Trophoblast cell (in vitro differentiated cells and primary cell): ENCODE measurements at places on chromosomes 2 and 18.

DNA sequence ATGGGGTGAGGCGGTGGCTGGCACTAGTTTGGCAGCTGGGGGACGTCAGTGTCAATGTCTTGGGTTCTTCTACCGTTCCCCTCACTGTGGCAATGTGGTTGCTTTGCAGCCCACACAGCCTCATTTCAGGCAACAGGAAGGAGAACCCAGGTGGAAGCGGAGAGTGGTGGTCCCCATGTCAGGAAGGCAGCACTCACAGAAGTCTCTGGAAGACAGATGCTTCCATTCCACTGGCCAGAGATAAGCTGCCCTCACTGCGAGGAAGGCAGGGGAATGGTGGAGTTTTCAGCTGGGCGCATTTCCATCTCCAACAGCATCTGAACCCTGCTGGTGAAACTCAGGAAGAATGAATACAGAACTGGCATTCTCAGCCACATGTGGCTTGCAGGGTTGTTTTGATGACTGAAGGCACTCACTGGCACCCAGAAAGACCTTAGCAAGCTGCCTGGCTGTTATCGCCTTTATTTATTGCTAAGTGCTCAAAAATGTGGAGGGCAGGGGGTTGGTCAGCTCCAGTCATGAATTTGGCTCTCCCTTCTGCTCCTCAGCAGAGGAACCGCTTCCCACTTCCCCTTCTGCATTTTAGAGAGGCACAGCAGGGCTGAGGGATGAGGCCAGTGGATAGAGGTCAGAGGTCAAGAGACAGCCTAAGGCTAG, 19.4 kb downstream of the KCNIP3 start:
- H3K27me3 ChIP-seq, result no peaks in the 10 kb centered on the region
- no peak for DNase-seq
- H3K27ac ChIP-seq, result no peak overlapping the region
- H3K36me3 ChIP-seq, result no peaks in the 10 kb centered on the region

- DNase-seq, result no peak
- no peak overlapping the region for H3K27ac ChIP-seq
- H3K36me3 ChIP-seq, result no peaks in the 10 kb centered on the region
- no peak overlapping the region for H3K4me3 ChIP-seq
Observed at GRCh38 chr2:31129375-31130171, 8.7 kb downstream of the GALNT14 start.

DNA sequence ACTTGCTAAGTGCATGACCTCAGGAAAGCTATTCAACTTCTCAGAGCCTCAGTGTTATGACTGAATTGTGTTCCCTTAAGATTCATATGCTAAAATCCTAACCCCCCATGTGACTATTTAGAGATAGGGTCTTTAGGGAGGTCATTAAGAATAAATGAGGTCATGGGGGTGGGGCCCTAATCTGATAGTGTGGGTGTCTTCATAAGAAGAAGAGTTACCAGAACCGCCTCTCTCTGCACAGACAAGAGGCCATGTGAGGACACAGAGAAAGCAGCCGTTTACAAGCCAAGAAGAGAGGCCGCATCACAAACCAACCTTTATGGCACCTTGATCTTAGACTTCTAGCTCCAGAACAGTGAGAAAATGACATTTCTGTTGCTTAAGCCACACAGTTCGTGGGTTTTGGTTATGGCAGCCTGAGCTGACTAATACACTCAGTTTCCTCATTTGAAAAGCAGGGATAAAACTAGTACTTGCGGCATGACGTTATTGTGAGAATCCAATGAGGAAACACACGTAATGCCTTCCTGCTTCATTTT, 9.9 kb downstream of the SH2D6 start:
- H3K4me3 ChIP-seq, result no peak overlapping the region
- H3K27ac ChIP-seq, result no peak overlapping the region
- no peaks in the 10 kb centered on the region for H3K27me3 ChIP-seq
- H3K4me1 ChIP-seq, result no peaks in the 10 kb centered on the region

GRCh38 chr18:62586151-62586774, 63.4 kb downstream of the ZCCHC2 start:
- H3K36me3 ChIP-seq, result peaks cover 2% of the 10 kb centered on the region
- H3K27ac ChIP-seq, result no peak overlapping the region
- no peaks in the 10 kb centered on the region for H3K4me1 ChIP-seq

GRCh38 chr2:20623741-20624155, 27.1 kb downstream of the HS1BP3 start:
- H3K4me3 ChIP-seq, result no peak overlapping the region
- no peak overlapping the region for H3K27ac ChIP-seq
- DNase-seq, result no peak
- H3K36me3 ChIP-seq, result peaks cover 26% of the 10 kb centered on the region

DNA sequence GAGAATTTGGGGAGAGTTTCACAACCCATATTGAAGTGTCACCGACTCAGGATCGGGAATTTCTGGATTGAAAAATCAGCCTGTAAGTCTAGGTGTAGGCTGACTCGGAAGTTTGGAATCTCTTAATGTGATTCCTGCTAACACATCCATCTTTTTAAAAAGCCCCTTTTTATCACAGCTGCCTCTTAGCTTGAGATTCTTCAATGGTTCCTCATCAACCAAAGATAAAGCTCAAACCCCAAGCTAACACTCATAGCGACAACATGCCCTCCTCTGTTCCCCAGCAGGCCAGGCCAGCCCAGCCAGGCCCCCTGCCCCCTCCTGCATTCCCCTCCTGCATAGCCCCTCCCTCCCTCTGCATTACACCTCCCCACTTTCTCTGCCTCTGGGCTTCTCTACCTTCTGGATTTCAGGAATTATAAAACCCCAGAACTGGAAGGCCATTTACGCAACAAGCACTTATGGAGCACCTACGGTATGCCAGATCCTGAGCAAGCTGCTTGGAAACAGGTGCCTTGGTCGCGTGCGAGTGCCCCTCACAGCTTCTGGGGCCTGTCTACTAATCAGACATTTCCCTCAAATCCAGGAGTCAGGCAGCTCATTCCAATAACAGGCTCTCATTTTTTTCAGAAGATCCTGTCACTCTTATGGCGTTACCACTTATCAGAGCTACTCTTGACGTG, 63.4 kb downstream of the EMX1 start:
- H3K36me3 ChIP-seq, result no peaks in the 10 kb centered on the region
- H3K4me1 ChIP-seq, result peaks cover 21% of the 10 kb centered on the region
- H3K27ac ChIP-seq, result peak overlapping the region; percentile 9
- peak; percentile 77 for DNase-seq

- H3K4me1 ChIP-seq, result no peaks in the 10 kb centered on the region
- no peaks in the 10 kb centered on the region for H3K36me3 ChIP-seq
- no peak overlapping the region for H3K27ac ChIP-seq
- H3K4me3 ChIP-seq, result no peak overlapping the region
- no peak for DNase-seq
Observed at GRCh38 chr18:48009116-48009745, 78.8 kb upstream of the SMAD2 start.
